NCI-H187 treated with DMSO at 0.1 percent for 48 hours (cell line): ENCODE measurements at places on chromosomes 12 and 14.

DNA sequence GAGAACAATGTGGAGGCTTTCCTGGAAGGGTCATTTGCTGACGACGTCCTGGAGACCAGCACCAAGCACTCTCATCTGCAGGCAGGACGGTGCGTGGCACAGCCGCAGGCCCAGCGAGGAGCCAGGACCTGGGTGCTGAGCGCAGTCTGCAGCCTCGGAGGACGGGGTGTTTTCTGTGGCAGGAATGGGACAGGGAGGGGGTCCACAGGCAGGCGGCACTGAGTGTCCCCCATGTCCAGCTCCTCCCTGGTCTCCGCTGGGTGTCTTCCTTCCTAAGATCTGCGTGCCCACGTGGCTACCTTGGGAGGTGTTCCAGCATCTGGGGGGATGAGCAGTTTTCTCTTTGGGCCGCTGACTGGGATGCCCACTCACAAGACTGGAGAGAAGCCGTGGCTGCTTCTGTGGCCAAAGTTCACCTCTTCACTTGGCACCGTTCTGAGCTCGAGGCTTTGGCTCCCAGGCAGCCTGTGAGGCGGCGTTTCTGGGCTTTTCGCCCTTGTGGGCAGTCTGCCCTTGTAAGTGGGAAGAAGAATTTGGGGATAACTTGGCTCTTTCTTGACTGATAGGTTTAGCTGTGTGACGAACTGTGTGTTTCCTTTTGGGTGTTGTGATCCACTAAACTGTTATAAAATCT is 72.2 kb downstream of the NOC4L start:
- no peak for DNase-seq

DNA sequence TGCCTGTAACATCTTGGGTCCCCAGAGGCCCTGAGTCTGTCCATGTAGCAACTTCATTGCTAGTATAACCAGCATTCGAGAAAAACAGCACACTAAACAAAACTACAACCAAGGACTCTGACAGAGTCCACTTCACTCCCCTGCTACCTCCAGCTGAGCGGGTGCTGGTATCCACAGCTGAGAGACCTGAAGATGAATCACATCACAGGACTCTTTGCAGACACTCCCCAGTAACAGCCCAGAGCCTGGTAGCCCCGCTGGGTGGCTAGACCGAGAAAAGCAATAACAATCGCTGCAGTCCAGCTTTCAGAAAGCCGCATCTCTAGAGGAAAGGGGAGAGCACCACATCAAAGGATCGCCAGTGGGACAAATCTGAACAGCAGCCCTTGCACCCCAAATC is 9.0 kb upstream of the IQSEC3 start:
- DNase-seq = no peak

DNA sequence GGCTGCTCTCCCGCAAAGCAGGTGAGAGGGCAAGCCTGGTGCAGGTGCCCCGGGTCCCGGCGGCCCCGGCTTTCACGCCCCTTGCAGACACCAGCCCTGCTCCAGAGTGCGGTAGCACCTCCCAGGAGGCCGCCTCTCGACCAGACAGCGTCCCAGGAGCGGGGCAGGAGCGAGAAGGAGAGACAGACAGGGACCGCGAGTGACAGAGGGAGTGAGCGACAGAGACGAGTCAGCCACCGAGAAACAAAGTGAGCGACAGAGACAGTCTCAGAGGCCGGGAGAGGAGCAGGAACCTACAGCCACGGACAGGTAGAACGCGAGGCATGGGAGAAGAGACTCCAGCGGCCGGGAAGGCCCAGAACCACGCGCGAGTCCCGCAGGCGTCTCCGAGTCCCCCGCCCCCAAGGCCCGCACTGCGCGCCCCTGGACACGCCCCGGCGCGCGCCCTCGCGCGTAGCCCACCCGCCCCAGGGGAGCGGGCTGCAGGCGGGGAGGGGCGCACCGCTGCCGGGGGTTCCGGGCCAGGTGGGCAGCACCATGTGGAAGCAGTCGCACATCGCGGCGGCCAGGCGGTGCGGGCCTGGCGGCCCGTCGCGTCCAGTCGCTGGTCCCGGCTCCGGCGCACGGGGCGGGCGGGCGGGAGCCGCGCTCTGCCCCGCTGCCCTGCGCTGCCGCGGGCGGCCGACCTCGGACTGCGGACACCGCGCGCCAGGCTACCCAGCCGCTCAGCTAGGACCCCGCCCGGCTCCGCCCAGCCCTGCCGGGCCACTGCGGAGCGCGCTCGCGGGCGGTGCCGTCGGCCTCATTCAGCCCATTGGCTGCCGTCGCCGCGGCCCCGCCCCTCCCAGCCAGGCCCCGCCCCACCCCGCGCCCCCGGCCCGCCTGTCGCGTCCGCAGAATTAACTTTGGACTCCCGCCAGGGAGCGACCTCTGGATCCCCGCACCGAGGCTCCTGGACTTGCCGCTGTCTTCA is at the start of gene AHNAK2:
Gene AHNAK2 (minus strand): TSS at position 694 of the 973 bp plus-strand sequence. CDS start 137 bp downstream, at position 557.
- no peak for DNase-seq

GRCh38 chr12:25023808-25024207 is 74.9 kb upstream of the BCAT1 start:
- DNase-seq = no peak

DNA sequence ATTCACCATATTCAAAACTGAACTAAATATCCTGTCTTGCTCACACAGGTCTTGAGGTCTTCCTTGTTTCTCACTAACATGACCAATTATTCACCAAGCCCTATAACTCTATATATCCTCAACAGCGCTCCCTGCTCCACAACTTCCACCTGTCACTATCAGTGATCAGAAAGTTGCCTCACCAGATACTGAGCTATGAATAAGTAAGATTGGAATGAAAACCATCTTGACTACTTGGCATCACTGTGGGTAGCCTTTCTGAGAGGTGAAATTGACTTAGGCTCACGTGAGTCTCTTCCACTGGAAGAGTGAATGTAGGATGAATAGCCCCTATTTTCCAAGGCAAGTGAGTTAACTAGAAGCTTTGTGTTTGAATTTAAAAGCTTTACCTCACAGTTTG is 167.1 kb downstream of the PIK3C2G start:
- DNase-seq = no peak

DNA sequence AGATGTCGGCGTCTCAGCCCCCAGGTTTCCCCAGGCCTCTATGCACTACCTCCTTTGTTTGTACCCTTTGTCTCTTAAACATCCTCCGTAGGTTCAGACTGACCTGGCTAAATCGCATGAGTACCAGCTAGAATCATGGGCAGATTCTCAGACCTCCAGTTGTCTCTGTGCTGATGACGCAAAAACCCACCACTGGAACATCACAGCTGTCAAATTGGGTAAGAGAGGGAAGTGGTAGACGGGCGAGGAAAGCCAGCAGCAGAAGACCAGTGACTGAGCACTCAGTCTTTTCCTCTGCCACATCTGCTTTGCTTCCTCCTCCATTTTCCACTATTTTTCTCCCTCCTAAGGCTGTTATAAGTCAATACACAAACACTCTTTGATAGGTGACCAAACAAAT is 29.7 kb downstream of the A2ML1 start:
- DNase-seq = no peak

GRCh38 chr12:89935850-89936249 is 227.2 kb upstream of the ATP2B1 start:
- no peak for DNase-seq

DNA sequence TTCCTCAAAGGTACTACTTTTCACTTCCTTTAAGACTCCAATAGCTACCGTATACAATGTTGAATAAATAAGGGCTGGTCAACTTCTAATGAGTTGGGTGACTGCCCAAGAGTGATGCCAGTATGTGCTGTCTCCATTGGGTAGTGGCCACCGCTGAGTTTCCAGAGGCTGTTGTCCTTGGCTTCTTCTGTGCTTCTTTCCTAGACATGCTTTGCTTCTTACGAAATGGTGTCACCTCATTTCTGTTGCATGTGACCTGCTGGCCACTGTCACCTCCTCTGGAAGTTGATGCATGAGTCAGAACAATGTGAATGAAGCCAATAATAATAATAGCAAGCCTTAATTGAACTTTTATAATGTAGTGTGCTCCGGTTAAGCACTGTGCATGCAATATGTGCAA is 7.5 kb upstream of the NID2 start:
- no peak for DNase-seq

GRCh38 chr12:122995503-122996187 is 15.2 kb downstream of the ARL6IP4 start:
- DNase-seq = no peak

GRCh38 chr12:108823804-108824203 is 33.6 kb downstream of the SSH1 start:
- no peak for DNase-seq

- no peak for DNase-seq
Observed at GRCh38 chr12:87794854-87795253, 234.3 kb downstream of the C12orf50 start.

DNA sequence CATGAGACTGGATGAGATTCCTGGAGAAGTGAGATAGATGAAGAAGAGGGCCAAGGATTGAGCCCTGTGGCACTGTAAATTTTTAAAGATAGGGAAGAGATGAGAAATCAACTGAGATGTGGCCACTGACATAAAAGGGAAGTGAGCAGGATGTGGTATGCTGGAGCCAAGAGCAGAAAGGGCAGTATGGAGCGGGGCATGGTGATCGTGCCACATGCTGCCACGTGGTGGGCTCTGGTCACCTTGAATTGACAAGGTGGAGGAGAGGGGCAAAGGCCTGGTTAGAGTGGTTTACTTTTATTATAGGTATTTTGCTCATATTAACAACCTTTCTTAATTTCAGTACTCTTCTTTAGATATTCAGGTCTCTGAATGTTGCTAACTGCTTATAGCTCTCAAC is 257.9 kb downstream of the NEDD1 start:
- no peak for DNase-seq

GRCh38 chr14:69345402-69345801 is 52.7 kb downstream of the ERH start:
- no peak for DNase-seq

DNA sequence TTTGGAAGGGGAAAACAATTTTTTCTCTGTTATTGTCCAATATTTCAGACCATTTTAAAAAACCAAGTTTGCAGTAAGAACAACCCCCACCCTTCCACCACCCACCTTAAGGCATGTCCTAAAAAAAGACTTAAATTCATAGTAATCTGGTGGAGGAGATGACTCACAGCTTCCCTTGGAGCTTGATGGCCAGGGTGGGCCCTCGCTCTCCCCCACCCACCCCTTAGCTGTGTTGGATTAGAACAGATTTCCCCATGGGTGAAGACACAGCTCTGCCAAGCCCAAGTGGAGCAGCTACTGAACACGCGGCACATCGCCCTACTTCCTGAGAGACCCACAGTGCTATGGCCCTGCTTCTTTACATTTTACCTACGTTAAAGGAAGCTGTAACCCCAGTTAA is 140.3 kb downstream of the GCH1 start:
- DNase-seq = no peak

DNA sequence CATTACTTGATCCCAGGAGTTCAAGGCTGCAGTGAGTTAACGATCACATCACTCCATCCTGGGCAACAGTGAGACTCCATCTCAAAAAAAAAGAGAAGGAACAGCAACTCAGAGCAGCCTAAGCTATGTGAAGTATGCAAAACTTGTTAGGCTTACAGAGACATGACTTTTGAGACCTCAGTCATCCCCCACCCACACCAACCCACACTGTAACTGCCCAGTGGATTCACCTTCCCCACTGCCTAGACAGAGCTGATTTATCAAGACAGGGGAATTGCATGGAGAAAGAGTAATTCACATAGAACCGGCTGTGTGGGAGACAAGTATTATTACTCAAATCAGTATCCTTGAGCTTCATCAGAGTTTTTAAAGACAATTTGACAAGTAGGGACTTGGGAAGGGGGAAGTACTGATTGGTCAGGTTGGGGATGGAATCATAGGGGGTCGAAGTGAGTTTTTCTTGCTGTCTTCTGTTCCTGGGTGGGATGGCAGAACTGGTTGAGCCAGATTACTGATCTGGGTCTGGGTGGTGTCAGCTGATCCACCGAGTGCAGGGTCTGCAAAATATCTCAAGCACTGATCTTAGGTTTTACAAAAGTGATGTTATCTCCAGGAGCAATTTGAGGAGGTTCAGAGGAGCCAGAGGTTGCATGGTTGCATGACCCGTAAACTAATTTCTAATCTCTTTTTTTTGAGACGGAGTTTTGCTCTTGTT is 6.2 kb upstream of the WDR89 start:
- DNase-seq = no peak

DNA sequence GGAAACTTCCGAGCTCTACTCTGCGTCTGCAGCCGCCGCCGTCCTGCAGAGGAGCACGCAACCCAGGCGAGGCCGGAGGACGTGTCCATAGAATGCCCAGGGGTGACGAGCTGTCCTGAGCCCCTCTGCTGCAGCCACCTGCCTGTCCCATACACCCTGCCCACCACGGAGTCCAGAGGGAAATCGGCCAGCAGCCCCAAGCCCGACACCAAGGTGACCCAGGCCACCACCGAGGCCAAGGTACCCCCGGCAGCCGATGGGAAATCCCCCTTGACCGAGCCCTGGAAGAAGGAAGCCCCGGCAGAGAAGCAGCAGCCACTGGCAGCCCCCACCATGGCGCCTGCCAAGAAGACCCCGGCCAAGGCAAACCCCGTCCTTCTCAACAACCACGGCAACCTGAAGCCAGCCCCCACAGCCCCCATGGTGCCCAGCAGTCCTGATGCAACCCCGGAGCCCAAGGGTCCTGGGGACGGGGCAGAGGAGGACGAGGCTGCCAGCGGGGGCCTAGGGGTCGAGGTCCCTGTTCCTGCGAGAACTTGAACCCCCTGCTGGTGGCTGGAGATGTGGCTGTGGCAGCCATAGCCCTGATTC is 128.7 kb upstream of the C14orf180 start:
- no peak for DNase-seq

- DNase-seq = no peak
Observed at GRCh38 chr12:46450279-46450748, 77.7 kb upstream of the SLC38A2 start.

DNA sequence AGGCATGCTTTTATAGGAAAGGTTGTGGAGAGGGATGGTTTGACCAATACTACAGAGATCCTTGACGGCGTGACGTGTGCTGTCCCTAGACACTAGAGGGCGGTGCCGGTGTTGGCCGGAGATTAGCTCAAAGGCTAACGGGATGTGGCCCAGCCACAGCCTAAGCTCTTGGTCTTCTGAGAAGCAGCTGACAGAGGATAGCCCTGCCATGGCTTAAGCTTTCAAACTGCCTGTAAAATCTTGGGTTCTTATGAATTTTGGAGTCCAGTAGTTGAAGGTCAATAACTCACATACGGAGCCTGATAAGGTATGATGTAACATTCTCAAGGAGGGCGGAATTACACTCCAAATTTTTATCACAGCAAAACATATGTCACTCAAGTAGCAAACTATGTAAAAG is 515.7 kb upstream of the ATXN7L3B start:
- DNase-seq = no peak

DNA sequence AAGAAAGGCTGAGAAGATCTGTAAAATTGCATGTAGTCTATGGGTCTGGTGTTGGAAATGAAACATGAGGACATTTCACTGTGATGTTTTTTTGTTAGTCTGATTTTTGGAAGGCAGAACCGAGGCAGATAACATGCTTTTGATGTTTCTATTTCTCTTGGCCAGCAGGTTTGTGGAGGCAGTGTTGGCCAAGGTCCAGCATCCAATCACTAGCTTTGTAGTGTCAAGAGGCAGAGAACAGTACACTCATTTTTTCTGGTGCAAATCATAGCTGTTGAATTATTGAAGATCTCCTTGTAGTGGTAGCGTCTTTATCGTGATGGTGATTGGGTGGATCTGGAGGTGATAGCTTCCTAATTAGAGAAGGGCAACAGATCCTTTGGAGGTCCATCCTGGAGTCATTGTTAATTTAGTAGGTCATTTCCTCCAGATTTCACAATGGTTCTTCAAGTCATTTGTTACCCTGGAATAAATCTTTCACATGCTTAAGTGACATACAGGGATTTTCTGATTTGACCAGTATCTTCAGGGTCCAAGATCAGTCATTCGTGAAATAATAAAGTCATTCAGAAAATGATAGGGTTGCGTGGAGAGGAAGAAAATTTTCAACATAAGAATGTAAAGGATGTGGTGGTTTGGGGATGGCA is 252.4 kb upstream of the CPNE8 start:
- DNase-seq = no peak
